Gastrocnemius medialis (tissue), 4 donors: ENCODE measurements at places on chromosomes 4 and X. TPM values are rescaled to one million over a fixed set of nuclear protein-coding genes. Genes with fewer than 3 reads are reported as not detected.
A peak's percentile ranks its signal among the peaks of the same experiment; 100 is the strongest.

DCX gene
- total RNA-seq: not detected

DNA sequence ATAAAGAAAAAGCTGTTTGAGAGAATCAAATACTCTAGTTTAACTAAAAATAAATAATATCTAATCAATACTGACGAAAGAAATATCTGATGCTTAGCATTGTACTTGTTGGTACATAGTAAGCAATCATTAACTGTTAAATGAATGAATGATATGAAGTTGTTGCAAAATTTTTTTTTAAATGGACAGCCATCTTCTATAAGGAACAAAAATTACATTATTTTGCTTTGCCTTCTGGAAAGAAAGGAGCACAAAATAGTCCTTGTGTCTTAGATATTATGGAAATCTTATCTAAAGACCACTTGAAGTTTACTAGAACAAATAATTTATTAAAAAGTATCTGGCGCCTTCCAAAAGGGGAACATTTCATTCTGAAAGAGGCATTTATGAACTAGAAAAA lies 4.5 kb downstream of the NFKB1 start:
- DNase-seq: no peak

TBC1D8B gene
- 0.64 TPM for total RNA-seq

DNA sequence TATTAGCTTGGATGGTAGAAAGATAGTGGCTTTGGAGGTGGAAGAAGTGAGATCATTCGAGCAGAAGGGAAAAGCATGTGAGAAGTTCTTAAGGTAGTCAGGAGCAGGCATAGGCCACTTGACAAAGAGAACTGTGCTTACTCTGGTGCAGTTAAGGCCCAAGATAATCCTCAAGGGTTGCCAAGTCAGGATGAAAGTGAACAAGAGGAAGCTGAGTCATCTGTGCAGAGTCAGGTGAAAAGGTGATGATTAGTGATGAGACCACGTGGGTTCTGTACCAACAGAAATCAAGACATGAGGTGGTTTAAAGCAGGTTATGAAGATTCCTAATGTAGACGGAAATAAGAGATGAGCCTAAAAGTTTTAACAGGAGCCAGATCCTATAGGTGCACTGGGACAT lies 369.8 kb downstream of the DTHD1 start:
- no peak for DNase-seq

USP17L30 gene
- total RNA-seq: not detected

SAGE1 gene
- not detected for total RNA-seq

DNA sequence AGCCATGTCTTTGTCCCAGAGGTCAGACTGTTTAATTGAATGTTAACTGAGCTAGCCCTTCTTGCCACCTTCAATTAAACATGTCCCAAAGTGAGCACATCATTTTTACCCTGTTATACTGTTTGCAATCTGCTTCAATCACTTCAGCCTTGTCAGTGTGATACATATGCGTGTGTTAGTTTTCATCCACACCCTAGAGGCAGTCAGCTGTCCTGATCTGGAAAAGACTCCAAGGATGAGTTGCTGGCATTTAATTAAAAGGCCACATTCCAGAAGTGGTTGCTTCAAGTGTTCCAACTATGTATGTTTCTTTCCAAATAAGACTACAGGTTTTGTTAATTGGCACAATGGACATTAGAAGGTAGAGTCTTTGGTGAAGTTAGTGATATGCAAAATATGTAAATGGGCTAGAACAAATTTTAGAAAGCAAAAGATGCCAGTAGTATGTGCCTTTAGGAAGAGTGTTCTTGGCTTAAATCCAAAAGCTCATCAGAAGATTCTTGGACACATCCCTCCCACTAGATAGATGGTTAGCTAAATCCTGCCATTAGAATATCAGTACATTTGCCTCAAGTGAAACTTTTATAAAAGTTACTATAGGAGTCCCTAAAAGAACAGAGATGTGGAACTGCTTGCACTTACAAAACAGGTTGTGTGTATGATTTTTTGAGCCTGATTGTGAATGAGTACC lies 79.5 kb upstream of the SLIT2 start:
- DNase-seq: no peak

GRCh38 chr4:15250021-15250441 lies 177.8 kb upstream of the C1QTNF7 start:
- DNase-seq: no peak

GRCh38 chr4:100113732-100114131 lies 76.5 kb downstream of the DDIT4L start:
- DNase-seq: no peak

DNA sequence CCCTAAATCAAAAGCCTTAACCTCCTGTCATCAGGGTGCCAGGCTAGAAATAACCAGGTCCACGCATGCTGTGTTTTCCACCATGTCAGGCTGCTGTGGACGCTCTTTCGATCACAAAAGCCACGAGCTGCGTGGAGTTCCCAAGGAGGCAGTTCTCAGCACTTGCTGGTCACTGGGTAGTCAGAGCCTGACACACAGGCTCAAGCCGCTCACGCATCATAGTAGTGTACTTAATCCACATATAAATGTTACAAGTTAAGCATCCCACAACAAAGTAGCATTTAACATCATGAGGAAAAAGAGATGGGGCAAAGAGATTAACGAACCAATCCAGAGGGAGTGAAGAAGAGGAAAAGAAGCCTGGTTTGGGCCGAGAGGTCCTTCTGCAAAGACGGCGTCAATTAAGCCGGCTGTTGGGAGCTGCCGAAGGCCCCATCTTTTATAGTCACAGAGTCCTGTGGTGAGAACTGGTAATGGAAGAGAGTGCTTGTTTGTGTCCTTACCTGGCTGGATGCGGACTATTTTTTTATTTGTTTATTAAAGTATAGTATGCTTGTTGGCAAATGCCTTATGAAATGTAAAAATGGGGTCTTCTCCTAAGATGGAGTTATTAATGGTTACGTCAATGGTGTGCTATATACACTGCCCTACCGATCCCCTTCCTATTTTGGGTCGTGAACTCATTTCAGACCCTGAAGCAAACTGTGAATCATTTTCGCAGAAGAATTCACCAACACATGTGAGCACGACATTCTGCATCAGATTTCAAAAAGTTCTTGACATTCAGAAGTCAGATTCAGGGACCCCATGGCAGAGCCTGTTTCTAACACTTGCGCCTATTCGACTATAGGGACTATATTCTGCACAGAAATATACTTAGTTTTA lies 675 bp downstream of the PRIMPOL start:
- DNase-seq: peak; percentile 34

GRCh38 chr4:88043001-88043400 lies 35.6 kb downstream of the PKD2 start:
- DNase-seq: no peak

FDCSP gene
- total RNA-seq: not detected

DNA sequence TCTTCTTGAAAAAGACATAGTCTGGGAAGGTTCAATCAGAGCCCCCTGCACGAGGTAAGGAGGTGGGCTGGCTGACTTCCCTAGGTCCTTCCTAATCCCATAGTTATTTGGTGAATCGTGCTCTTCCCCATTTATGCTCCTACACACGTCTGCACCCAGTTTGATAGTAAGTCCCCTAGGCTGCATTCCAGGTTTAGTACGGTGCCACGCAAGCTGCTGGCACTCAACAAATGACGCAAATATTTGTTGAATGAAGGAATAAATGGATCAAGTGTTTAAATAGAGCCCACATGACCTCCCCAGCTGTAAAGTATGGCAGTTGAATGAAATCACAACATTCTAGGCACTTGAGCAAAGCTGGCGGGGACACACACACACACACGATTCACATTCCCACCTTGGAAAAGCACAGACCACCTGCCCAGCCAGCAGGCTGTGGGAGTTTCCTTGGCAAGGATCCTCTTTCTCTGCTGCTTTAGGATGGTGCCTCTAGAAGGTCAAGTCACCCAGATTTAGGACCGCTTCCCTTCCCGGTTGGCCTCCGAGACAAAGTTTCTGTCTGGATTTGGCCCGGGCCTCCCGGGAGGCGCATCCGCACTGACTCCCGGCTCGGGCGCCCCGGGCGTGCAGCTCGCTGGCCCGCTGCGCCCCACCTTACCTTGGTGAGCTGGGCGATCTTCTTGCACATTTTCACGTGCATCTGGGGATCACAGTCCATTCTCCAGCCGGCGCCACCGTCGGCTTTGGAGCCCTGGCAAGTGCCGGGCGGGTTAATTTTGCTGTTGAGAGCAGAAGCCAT lies 721 bp downstream of the FAM184B start:
- DNase-seq: no peak

DNA sequence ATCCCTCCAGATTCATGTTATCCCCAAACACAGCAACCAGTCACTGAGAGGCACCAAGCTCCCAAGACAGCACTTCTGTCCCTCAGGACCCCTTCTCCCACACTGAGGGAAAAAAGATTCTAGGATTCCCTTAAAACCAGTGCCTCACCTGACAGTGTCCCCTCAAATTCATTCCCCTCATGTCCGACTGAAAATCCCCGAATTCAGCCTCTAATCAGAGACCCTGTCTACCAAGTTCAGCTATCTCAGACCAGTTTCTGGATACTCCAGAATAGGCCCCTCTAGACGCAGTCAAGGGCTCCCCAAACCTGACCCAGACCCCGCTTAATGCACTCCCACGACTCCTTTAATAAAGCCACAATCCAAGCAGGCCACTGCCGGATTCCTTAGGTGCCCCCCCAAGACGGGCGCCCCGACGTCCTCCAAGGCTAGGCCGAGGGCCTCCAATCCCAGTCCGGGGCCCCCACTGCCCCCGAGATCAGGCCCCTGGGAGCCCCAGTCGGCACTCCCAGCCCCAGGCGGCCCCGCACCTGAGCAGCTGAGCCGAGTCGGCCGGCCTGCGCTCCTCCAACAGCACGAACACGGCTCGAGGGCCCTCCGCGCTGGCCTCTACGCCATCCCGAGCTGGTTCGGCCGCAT lies 457 bp downstream of the TFE3 start:
- no peak for DNase-seq

FRG2 gene
- not detected for total RNA-seq

ARR3 gene
- total RNA-seq: not detected

GRCh38 chr4:124640022-124640730 lies 72.4 kb downstream of the ANKRD50 start:
- DNase-seq: no peak

POU4F2 gene
- total RNA-seq: not detected

DNA sequence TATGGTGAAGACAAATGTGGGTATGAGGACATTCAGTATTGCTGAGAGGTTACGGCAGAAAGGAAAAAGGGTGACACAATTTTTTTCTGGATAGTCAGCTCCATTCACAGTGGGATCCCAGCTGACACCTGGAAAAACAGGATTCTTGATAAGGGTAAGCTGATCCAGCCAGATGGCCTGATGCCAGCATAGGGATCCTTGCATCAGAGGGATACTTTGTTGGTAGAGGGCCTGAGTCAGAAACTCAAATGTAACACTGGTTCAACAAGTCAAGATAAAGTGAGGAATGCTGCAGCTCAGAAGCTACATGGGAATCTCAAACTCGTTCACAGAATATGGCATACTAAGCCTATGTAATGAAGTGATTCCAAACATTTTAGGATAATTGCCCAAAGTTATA lies 726.7 kb downstream of the C4orf33 start:
- DNase-seq: no peak

DNA sequence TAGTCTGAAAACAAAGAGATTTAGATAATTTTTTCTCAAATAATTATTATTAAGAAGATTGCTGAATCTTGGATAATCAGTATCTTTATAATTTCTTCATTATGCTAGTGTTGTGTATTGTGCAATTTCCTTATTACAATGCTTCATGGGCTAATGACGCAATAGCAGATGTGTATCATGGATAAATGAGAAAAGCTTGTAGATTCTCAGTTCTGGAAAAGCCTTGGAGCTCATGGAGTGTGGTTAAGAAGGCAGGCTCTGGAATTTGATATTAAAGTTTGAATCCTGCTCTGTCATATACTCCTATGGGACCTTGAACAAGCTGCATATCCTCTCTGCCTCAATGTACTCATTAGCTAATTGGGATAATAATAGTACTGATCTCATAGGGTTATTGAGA lies 18.9 kb upstream of the CXCL8 start:
- no peak for DNase-seq

GRCh38 chr4:16695896-16696295 lies 202.5 kb downstream of the LDB2 start:
- DNase-seq: no peak

GRCh38 chrX:19560611-19561010 lies 45.3 kb upstream of the MAP3K15 start:
- no peak for DNase-seq

GRCh38 chr4:16224264-16225166 lies 1.8 kb downstream of the TAPT1 start:
- no peak for DNase-seq

- DNase-seq: no peak
Observed at GRCh38 chr4:188934320-188934962, 795.2 kb downstream of the TRIML1 start.

GRCh38 chrX:70043685-70044084 lies 6.1 kb downstream of the AWAT2 start:
- DNase-seq: no peak

GRCh38 chr4:151013491-151013890 lies 1.6 kb downstream of the LRBA start:
- no peak for DNase-seq

DNA sequence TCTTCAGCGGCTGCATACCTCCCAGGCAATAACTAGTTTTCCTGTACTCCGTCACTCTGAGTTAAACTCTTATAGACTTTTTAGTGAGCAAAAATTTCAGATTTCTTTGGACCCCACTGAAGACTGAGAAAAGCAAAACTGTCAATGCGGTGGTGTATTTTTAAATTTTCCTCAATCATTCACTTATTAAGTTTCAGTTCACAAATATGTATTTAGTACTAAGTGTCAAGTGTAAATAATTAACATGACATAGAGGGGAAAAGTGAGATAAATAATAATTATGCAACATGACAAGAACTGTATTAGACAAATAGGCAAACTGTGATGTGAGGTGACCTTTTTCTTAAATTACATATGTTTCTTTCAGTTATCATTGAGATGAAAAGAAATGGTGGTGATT lies 124.4 kb downstream of the NAF1 start:
- no peak for DNase-seq

- no peak for DNase-seq
Observed at GRCh38 chr4:86300516-86300915, 59.3 kb downstream of the MAPK10 start.

SSX4 gene
- total RNA-seq: not detected

DNA sequence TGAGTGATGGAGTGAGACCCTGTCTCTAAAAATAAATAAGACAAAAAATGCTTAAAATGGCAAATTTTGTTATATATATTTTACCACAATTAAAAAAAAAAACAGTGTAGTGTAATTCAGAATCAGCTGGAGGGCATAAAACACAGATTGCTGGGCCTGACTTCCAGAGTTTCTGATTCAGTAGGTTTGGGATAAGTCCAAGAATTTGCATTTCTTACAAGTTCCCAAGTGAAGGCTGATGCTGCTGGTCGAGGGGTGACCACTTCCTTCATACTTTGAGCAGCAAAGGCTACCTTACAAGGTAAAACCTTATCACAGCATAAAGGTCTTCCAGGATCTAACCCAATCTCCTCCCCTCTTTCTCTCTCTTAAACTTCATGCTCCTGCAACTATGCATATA lies 40.7 kb downstream of the KLHL8 start:
- DNase-seq: no peak

NPY5R gene
- total RNA-seq: not detected

DNA sequence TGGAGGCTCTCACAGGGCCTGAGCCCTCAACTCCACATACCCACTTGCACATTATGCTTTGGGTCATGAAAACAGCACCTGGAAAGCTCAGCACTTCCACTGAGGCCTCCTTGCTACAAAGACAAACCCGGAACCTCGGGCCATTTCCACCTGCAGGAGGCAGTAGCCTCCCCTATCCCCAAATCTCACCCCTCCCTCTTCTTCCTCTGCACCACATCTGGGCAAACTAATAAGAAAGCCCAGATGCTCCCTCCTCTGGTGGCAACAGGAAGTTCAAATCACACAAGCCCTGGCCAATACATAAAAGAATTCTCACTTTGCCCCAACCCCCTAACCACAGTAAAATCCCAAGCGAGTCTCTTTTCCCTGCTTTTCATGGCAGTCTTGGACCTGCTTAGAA lies 136.4 kb downstream of the MAPK10 start:
- DNase-seq: no peak

CT45A2 gene
- total RNA-seq: not detected
